Fibroblast of villous mesenchyme (primary cell): ENCODE measurements at places on chromosomes 4 and X.

DNA sequence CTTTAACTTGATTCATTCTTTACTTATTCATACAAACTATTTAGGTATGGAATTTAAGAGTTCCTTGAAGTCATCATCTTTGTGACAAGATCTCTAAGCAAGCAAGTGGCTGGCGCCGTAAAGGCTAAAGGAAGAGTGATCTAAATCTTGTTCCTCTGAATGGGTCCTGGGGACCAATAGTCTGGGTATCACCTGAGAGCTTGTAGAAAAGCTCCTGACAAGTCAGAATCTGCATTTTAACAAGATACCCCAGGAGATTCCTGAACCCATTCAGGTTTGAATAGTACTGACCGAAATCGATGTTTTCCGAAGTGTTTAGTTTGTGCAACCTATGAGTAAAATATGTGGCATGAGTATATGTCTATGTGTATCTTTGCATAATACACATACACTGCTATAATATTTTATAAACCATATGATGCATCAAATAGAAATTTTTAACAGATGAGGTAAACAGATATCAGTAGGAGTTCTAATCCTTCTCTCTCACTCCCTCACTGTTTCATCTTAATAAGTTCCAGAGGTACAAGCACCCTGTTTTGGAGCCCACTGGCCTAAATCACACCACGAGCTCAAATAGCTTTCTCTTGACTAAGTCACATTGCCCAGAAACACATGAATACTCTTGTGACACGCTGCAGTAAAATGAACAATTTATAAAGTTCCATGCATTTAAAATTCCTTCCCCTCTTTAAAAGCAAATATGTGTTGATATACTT is 170.0 kb downstream of the RELL1 start:
- peak; percentile 18 for DNase-seq

DNA sequence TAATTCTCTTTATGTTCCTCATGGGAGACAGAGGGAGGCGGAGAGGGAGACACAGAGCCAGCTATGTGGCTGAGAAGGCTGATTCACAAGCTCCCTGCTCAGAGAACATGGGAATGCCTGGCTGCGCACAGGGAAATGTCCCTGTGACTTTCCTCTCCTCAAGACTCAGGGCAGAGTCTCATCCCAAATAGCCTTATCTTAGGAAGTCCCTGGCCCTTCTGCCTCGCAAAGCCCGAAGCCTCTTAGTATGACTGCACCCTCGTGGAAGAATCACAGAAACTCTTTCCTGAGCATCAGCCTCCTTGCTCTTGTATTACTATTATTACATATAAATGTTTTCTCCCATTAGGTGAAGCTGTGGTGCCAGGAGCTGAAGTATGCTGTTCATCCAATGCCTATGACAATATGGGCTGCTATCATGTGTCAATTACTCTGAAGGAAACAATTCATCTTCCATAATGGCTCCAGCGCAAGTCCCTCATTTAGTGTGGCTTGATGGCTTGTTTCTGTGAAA is 230.5 kb downstream of the MGST2 start:
- DNase-seq = no peak

- DNase-seq = peak; percentile 91
These were observed at the start of gene IKBKG for GRCh38 chrX:154547245-154548027. Gene IKBKG, plus strand, starts transcription at chrX:154547620. Its CDS starts 4,383 bp downstream, at chrX:154552003.

GRCh38 chr4:31557437-31557836 is 837.3 kb downstream of the PCDH7 start:
- peak; percentile 0 for DNase-seq

- DNase-seq = no peak
These were observed 48.6 kb upstream of the GYPA start for GRCh38 chr4:144189121-144189520.

DNA sequence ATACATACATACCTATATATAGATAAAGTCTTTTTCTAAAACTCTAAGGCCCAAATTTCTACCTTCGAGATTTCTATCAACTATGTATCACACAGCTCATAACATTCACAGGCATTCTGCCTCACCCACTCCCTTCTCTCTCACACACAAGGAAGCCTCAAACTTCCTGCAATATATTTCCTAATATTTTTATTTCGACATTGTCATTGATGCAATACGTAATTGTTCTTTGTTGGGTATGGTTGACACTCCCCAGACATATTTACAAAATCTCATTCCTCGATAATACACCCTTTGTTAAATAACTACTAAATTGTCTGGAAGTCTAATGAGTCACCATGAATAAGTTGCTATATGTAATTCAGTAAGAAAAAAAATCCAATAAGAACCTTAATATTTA is 143.5 kb downstream of the HNRNPD start:
- no peak for DNase-seq

- DNase-seq = no peak
These were observed 38.5 kb downstream of the NEK1 start for GRCh38 chr4:169573889-169574288.

DNA sequence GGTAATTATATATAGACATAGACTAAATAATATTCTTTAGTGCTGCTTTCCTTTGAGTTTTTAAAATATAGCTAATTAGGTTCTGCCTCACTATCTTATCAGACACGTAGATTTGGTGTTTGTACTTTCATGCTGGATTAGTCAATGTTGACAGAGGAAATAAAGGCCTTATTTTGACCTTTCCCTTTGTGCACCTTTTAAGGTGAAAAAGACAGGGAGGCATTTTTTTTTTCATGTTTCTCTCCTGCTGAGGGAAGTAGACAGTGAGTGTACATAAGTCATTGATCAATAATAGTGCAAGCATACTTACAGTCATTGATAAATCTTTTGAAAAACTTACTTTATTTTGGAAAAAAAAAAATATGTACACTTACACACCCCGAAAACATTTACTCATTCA is 467.8 kb downstream of the GRXCR1 start:
- DNase-seq = no peak

GRCh38 chr4:55321707-55322264 is 24.3 kb upstream of the SRD5A3 start:
- peak; percentile 85 for DNase-seq

- no peak for DNase-seq
These were observed 44.8 kb upstream of the CDKN2AIP start for GRCh38 chr4:183399616-183400015.

DNA sequence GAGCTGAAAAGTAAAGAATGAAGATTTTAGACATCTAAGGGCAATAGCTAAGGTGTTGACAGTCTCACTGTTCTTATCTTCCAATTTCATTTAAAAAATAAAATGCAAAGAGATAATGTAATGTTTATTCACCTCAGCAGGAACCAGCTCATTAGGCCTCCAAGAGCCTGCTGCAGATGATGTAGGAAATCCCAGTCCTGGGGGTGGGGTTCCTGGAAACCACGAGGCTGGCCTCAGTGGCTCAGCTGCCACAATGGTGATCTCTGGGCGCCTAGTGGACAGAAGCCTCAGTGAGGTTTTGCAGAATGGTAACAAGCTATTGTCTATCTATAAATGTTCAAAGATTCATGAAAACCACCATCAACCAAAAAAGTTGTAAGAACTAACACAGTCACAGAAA is 77.3 kb downstream of the RPS3A start:
- no peak for DNase-seq

GRCh38 chr4:74431113-74431826 is 13.7 kb upstream of the AREG start:
- DNase-seq = peak; percentile 92

DNA sequence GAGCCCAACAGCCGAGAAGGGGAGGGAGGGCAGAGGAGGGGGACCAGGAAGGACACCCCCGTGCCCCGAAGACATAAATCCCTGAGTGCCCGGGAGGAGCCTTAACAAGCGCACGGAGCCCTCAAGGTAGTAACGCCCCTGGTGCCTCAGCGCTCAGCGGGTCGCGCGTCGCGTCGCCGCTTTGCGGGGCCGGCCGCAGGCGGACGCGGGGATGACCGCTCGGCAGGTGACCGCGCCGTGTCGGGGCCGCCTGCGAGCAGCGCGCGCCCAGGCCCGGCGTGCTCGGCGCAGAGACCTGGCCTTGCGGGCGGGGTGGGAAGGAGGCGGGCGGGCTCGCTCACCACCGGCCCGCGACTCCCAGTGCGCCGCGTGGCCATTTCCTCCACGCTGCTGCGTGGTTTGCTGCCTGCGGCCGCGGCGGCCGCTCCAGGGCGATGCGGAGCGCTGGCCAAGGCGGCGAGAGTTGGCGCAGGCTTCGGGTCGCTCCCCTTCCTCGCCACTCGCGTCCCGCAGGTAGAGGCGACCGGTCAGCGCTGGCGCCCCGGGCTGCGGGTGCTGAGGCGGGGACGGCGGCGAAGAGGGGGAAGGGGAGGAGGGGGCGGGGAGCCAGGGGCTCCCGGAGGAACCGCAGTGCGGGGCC is 632 bp downstream of the CCSER1 start:
- DNase-seq = no peak

GRCh38 chrX:15645266-15645665 is 19.3 kb downstream of the CLTRN start:
- DNase-seq = no peak

GRCh38 chr4:154877110-154877760 is 96.2 kb downstream of the RBM46 start:
- no peak for DNase-seq

DNA sequence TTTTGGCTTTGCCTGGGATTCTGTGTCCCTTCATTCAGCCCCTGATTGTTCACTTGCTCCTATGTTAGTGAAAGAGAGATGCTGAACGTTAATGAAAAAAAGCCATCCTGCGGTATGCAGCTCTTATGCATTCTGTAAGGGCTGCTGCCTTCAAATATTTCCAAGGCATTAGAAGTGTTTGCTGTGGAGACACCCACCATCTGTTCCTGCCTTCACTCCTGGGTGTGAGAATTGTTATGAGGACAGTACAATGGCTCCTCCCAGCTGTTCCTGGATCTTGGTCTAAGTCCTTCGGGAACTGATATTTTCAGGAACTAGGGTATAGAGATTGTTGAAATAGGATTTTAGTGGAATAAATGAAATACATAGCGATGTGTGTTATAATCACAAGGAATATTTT is 427.1 kb upstream of the FAM47C start:
- no peak for DNase-seq

GRCh38 chr4:57193209-57193810 is 83.1 kb upstream of the IGFBP7 start:
- DNase-seq = no peak

GRCh38 chr4:126874533-126874932 is 758.2 kb upstream of the INTU start:
- no peak for DNase-seq

GRCh38 chrX:72269671-72270251 is 7.3 kb downstream of the RPS4X start:
- DNase-seq = peak; percentile 68
